ENCODE measurements at places on chromosomes 5 and 9.

GRCh38 chr9:127330501-127330900 lies 65.9 kb downstream of the GARNL3 start:
- DNase-seq = no peak

DNA sequence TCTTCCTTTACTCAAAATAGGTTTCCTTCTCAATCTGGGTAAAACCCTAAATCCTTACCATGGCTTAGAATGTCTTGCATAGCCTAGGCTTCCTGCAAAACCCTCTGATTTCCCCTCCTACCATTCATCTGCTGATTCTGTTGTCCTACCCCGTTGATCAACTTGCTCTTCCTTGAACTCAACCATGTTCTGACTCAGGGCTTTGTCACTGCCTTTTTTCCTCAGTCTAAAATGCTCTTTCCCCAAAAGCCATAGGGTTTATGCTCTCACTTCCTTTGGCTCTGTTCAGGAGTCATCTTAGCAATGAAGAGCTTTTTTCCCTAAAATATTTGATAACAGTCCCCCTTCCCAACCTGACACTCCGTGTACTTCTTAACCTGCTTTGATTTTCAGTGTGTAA lies 79.4 kb upstream of the IZUMO3 start:
- no peak for DNase-seq

GRCh38 chr9:70385426-70385825 lies 29.0 kb downstream of the KLF9 start:
- DNase-seq = no peak

- no peak for DNase-seq
Measured at GRCh38 chr5:68754536-68754935, 339.3 kb upstream of the SLC30A5 start.

GRCh38 chr5:135398855-135399793 lies at the start of gene MACROH2A1:
Gene MACROH2A1 (minus strand): TSS chr5:135399231. CDS start chr5:135389093, 10,138 bp downstream.
- peak; percentile 89 for DNase-seq

DNA sequence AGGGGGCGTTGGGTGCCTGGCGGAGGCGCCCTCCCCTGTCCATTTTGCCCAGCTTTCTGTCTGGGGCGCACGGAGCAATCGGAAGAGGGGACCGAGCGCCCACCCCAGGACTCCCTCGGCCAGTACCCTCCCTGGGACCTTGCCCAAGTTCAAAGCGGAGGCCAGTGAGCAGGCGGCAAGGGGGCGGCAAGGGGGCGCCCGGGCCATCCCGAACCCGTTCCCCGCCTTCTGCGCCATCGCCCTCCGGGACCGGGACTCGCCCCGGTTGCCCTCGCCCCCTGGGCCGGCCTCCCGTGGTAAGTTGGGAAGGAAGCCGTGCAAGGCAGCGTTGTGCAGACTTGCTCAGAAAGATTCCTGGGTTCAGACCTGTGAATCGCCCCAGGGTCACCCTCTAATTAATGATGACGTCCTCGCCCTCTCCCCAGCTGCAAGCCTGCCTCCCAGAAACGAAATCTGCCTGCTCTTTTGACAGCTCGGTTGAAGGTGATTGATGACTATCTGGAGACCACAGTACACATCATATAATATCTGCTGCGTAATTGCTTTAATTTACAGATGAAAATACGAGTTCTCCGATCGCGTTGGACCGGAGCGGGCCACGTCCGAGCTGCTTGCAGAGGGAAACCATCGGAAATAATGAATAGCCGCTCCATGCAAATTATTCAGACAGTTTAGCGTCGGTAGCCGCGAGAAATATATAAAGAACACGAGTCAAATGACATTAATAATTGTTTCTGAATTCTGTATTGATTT lies 1.4 kb upstream of the IRX4 start:
- no peak for DNase-seq

DNA sequence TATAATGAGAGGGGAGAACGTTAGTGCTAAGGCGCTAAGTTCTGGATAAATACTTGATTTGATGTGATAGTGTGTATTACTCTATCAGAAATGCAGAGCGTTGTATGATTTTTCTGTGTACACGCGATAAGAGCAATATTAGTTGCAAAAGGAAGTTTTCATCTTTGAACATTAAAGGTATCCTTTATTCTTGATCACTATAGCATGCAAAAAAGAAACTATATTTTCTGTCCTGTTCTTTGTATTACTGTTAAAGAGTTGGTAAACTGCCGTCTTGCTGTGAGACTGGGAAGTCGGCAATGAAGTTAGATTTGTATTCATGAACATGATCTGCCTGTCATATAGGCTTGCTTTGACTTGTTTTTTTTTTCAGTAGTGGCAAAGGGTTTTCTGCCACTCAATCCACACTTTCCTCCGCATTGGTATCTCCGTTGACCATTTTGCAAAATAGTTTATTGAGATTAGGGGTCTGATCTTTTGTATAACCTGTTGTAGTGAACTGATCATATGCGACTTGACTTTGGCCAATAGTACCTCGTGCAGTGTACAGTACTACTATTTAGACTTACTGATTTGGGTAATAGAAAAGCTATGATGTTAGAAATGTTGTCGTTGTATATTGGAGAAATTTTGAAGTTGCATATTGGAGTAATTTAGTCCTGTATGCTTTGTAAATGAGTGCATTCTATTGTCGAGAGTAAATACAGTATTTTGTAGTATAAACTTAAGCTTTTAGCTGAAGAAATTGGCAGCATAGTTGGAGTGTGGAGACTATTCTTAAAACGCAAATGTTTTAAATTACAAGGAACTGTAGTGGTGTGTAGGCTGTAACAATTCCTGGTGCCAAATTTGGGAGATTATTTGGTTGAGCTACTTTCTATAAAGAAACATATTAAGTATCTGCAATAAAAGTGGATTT lies 1.7 kb downstream of the DENND4C start:
- no peak for DNase-seq

DNA sequence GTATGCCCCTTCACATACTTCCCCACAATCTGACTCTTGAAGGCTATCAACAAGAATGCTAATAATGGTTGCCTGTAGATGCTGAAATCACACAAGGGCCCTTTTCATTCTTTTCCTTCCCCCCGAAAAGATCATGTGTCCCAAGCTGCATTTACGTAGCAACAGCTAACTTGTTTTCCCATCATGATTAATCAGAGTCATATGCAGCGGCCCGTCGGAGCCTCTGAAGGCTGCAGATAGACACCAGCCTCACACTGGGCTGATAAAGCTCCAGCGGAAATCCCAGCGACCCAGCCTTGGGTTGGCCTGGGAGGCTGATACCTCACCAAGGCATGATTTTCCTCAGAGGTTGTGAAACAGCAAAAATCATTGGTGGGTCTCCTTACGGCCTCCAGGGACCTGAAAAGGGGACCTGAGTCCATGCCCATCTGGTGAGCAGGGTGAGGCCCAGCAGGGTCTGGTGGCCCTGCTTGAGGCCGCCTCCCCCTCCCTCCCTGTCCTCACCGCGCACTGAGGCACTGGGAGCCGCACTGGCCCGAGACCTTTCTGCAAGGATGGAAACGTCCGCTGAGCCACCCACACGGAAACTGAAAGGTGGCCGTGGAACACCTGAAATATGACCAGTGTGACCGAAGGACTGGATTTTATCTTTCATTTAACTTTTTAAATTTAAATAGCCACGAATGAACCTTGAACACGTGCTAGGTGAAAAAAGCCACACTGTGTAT lies 114.2 kb upstream of the PHYKPL start:
- DNase-seq = no peak

DNA sequence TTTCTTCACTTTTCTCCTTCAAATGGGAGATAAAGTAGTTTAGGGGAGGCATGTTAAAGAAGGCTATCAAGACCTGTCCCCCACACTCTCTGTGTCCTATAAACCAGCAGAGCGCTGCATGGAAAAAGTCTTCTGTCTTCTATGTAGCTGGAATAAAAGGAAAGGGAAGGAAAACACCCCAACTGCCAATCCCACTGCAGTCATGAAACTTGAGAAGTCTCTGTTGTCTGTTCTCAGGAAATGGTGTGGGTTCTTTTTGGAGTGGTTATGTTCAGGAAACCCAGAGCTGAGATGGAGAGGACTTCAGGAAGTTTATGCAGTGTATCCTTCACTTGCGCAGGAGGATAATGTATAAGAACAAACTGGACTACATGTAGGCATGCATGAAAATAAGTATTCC lies 274.3 kb downstream of the GAS1 start:
- DNase-seq = no peak

DNA sequence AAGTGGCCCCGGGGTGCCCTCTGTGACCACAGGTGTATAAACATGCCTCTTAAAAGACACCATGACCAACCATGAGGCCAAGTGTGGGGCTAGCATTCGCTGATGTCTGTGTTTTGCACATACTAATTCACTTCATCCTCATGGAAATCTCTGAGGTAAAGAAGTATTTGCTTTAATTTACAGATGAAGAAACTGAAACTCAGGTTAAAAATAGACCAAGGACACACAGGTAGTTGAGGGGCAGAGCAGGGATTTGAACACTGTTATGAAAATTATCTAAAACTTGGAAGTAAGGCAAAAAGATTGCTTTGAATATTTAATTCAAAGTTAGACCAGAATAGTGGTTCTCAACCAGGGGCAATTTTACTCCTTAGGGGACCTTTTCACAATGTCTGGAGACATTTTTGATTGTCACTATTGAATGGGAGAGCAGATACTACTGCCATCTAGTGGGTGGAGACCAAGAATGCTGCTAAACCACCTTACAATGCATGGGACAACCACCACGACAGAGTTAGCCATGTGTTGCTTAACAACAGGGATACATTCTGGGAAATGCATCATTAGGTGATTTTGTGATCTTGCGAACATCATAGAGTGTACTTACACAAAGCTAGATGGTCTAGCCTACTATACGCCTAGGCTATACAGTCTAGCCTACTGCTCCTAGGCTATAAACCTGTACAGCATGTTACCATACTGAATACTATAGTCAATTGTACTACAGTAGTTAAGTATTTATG lies 8.0 kb upstream of the FXN start:
- DNase-seq = peak; percentile 68

DNA sequence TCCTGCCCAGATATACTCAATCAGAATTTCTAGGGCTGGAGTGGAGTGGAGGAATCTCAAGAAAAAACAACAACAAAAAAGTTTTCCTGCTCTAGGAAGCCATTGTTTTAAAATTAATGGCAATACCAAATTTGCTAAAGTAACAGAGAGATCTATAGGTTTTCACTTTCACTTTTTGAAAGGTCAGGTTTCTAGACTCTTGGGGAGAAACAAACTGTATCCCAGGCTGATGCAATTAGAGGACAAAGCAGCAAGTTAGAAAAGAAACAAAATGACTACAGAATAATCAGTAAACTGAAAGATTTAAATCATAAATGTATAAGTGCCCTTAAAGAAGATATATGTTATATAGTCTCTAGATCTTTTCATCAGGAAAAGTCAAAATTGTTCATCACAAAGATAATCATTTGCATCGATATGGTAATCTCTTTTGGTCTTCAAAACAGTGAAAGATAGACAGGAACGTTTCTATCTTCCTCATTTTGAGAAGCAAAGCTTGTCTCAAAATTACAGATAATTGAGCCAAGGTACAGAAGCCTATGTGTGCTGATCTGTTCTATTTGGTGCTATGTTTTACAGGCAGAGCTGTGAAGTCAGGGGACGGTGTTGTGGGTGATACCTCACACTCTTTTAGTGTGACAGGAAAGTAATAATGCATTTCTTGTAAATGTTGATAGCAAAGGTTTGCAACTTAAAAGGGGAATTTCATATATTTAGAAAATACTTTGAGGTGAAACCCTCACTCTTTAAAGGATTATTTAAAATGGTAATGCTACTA lies 1746.6 kb upstream of the C9orf72 start:
- DNase-seq = no peak

DNA sequence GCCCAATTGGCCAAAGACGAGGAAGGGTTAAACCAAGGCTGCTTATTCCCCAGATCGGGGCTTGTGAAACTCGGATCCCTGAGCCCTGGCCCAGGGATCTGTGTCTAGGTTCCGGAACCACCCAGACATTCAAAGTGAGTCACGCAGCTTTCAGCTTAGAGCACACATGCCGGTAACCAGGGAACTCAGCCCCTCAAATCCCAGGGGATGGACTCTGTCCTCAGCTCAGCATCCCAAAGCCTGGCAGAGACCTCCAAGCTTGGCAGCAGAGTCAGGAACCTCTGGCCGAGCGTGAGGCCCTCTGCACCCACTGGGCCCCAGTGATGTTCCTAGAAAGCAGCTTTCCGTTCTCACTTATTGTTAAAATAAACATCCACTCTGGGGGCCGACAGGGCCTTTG lies 5.1 kb downstream of the PNPLA7 start:
- no peak for DNase-seq

- peak; percentile 84 for DNase-seq
Measured at GRCh38 chr5:39072925-39073766, 1.1 kb downstream of the RICTOR start.

All from activated CD8-positive, alpha-beta T cell treated with anti-CD3 and anti-CD28 coated beads, Interleukin-2, amount 10 ng/mL, durations not matched to agents 7 days and 5 days (primary cell).